ENCODE measurements at places on chromosomes 2 and 18. TPM values are rescaled to one million over a fixed set of nuclear protein-coding genes. Genes with fewer than 3 reads are reported as not detected.

DNA sequence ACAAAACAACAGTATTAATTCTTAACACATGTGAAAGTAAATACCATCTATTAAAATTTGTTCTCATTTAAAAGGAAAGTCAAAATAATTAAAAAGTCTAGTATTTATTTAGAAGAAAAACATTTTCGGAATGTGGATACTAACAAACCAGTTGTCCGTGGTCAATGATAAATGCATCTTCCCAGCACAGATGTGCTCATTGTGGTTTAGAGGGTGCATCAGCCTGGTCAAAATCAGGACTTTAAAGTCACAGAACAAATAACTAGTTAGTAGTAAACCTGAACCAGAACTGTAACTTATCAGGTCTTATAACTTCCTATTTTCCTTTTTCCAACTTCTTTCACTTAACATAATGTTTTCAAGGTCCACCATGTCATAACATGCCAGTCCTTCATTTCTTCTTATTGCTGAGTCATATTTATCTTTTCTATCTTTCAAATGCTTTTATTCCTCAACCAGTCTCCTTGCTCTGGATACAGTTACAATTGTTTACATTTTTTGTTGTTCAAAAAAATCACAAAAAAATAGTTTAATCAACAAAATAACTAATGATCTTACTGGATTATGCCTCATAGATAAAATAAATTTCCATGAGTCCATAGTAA, 55.8 kb downstream of the ID2 start:
- no peak for DNase-seq

GRCh38 chr2:9655441-9656269, 24.9 kb upstream of the YWHAQ start:
- DNase-seq, result no peak

DNA sequence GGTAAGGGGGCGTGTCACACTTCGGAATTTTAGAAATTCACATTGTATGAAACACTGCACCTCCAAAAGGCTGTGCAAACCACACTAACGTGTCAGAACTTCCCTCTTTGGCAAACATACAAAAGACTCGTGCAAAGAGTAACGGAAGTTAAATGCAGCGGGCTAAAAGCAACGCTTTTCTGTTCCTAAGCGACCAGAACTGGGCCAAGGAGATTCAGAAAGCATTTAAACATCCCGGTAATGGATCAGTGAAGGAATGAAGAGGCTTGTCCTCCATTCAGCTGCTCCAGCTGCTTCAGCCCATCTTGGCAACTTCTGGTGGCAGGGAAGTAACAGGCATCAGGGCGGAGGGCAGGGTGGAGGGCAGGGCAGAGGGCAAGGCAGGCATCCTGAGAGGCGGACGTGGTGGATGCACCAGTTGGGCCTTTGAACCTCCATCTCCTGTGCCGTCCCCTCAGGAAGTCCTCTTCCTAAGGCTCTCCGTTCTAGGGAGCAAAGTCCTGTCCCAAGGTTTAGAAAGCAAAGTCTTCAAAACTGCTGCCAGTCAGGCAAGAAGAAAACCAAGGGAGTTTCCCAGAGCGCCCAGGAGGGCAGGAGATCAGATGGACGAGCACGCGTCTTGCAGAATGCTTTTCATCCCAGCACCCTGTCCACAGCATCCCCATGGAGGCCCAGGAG, 230.7 kb downstream of the ZNF516 start:
- DNase-seq, result no peak

GRCh38 chr2:49111456-49111855, 42.9 kb downstream of the FSHR start:
- DNase-seq, result no peak

DNA sequence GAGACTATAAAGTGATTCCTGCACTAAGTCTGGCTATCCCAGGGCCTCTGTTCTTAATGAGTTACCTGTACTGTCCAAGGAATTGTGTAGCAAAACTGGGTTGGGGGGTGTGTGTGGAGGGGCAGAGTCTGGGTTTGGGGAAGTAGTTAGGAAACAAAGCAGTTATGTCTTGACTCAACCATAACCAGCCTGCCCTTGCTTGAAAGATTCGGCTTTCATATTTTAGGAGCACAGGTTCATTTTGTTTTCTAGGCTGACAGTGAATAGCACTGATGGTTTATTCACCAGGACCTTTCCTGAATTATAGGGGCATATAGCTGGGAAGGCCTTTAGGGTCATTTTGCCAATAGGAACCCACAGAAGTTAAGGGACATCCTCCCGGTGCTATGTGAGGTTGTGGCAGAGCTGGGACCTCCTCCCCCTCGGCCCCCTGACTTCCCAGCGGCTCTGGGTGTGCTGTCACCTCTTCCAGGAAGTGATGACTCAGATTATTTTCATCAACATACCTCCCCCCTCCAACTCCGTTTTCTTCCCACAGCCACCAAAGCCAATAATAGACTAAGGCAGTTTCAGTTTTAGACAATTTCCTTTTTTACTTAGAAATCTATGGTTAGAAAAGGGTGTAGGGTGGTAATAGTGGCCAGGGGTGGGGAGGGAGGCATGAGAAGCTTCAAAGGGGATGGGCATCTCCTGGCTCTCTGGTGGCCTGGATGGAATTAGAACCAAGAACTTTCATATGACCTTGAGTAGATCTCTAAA, 44.8 kb downstream of the SETBP1 start:
- no peak for DNase-seq

- no peak for DNase-seq
Measured at GRCh38 chr18:64695851-64696553, 547.1 kb upstream of the LINC00305 start.

GRCh38 chr2:133811409-133812125, 243.3 kb upstream of the NCKAP5 start:
- DNase-seq, result no peak

DNA sequence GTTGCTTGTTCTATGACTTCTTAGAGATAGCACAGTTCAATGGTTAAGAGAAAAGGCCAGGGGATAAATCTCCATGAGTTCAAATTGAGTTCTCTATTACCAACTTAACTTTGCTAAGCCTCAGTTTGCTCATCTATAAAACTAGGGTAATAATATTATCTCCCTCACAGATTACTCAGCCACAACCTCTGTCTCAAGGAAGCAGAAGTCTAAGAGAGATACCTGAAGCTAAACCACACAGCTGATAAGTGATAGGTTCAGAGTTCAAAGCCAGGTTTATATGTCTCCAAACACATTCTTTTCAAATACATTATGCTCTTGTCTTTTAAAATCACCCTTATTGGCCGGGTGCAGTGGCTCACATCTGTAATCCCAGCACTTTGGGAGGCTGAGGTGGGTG, 287.7 kb downstream of the NBAS start:
- DNase-seq, result no peak

DNA sequence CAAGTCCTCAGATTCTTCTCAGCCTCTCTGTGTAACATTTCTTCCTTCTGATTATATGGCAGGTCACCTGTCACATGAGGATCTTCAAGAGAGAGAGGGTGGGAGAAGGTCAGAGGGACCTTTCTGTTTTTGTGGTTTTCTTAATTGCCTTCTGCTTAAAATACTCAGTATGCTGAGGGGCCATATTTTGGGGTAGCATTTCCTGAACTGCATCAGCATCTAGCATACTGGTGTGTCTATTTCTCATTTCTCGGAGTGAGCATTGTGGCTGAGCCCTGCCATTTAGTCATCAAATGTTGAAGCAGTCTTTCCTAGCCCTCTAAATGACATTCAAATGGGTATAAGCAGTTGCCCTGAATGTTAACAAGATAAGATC, 162.7 kb downstream of the MYO3B start:
- no peak for DNase-seq

DNA sequence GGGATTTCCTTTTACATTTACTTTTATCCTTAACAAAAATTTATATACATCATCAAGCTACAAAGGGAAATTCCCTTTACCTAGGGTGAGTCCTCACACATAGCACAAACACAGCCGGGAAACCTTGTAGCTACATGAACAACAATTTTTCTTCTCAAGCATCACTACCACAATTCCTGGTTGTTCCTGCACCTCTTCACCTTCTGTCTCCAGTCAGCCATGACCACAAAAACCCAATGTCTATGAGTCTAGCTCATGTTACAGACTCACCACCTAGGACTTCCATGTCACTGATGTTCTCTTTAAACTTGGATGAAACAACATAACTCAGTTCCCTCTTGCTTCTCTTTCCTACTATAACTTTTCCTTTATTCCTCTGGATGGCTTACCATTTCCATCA, 460.4 kb downstream of the MBD2 start:
- DNase-seq, result no peak

DNA sequence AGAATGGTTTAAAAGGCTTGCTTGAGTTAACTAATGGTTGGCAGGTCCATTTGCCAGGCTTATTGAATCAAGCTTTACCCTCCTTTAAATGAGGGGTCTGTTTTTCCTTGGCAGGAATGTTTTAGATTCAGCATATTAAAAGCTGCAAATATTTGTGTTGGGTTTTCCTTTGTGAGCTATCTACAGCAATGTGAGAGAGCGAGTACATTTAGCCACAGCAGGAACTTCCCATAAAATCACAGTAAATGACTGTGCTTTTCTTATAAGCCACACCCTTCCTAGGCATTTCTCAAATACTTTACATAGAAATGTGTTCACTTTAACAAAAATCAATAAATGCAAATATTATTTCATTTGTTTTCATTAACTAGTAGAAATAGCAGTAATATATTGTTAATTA, 23.9 kb downstream of the CALCRL start:
- no peak for DNase-seq

- no peak for DNase-seq
Measured at GRCh38 chr2:9771481-9772017, 71.7 kb upstream of the TAF1B start.

DNA sequence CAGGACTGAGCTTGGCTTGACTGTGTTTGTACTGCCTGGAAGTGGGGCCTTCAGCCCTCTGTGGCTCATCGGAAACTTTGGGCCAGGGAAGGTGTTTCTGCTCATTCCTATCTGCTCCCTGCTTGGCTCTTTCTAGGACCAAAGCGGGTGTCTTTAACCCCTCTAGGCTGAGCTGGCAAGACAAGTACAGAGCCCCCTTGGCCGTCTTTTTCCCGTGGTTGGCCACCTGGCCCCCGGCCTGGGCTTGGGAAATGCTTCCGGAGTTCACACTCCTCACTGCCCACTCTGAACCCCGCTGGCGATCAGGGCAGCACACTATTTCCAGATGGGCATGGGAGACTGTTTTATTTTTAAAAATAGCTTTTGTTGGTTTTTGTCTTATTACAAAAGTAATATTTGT, 243.0 kb downstream of the DYSF start:
- no peak for DNase-seq

DNA sequence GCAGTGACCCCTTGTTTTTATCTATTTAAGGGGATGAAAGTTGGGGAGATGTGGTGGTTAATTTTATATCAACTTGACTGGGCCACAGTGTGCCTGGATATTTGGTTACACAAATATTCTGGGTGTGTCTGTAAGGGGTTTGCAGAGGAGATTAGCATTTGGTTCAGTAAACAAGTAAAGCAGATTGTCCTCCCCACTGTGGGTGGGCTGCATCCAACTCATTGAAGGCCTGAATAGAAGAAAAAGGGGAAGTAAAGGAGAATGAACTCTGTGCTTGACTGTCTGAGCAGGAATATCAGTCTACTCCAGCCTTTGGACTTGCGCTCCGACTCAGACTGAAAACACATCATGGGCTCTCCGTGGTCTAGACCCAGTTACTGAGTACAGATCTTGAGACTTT, 80.9 kb downstream of the GCA start:
- DNase-seq, result no peak

DNA sequence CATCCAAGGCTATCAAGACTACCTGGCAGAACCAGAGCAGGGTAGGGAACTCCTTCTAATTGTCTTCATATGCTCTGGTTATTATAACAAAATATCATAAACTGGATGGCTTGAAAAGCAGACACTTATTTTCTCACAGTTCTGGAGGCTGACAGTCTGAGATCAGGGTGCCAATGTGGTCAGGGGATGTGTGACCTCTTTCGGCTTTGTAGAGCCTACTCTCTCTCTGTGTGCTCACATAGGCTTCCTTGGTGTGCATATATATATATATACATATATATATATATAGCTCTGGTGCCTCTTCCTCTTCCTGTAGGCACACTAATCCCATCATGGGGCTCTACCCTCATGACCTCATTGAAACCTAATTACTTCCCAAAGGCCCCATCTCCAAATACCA, 101.6 kb downstream of the ARL6IP6 start:
- DNase-seq, result no peak

GRCh38 chr2:26487192-26487591, 9.3 kb upstream of the OTOF start:
- DNase-seq, result no peak

- no peak for DNase-seq
Measured at GRCh38 chr2:4221434-4221833, 518.1 kb downstream of the DCDC2C start.

DNA sequence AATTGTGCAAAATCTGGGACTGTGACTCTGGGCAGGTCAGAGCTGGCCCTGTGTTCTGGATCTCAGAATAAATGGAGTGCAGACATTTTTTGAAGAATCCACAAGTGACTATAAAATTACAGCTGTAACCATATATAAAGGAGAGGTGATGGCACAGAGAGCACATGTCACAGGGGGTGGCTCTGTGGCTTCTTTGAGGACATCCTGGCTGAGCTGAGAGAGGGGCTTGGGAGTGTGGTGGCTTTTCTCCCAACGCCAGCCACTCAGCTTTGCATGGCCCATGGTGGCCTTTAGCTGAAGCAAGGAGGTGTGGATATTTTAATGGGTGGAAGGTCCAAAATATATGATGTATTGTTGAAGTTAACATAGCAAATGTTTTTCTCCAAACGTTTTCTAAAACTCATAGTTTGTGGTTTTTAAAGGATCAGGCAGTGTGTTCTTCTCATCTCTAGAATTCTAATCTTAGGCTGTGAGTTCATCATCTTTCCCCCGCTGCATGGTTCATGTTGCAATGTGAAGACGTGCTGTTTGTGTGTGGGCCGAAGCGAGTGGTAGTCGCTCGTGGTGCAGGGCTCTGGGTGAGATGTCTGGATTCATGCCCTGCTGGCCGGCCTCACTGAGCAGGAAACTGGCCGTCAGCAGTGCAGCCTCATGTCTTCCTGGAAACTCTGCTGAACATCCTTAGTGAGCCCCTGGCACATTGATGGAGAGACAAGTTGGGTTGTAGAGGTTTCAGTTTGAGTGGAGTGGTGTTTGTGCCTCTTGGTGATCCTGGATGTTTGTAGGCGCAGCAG, 109.9 kb downstream of the ZNF236 start:
- no peak for DNase-seq

MLPH gene
- total RNA-seq, result 27.2 TPM

G6PC2 gene
- total RNA-seq, result not detected

HOXD9 gene
- 7.6 TPM for total RNA-seq

SH3RF3 gene
- 32.5 TPM for total RNA-seq

REG3A gene
- not detected for total RNA-seq
